ENCODE measurements at places on chromosomes 1 and 21.

DNA sequence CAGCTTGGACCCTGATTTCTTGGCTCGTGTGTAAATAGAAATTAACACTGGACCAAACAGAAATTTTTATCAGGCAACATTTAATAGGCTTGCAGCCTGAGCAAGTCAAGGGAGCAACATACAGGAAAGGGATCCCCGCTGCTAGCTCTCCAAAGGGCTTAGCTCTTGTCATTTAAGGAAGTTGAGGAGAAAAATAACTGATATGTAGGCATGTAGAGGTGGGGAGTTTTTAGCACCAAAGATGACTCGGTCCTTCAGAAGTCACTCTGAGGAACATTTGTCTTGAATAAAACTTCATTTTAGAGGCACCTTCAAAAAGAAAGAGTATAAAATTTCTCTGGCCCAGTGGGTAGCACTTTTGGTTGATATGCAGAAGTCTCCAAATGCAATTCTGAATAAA lies 27.1 kb downstream of the GBP2 start:
- DNase-seq: no peak

GRCh38 chr1:38168365-38168764 lies 121.8 kb upstream of the POU3F1 start:
- DNase-seq: no peak

DNA sequence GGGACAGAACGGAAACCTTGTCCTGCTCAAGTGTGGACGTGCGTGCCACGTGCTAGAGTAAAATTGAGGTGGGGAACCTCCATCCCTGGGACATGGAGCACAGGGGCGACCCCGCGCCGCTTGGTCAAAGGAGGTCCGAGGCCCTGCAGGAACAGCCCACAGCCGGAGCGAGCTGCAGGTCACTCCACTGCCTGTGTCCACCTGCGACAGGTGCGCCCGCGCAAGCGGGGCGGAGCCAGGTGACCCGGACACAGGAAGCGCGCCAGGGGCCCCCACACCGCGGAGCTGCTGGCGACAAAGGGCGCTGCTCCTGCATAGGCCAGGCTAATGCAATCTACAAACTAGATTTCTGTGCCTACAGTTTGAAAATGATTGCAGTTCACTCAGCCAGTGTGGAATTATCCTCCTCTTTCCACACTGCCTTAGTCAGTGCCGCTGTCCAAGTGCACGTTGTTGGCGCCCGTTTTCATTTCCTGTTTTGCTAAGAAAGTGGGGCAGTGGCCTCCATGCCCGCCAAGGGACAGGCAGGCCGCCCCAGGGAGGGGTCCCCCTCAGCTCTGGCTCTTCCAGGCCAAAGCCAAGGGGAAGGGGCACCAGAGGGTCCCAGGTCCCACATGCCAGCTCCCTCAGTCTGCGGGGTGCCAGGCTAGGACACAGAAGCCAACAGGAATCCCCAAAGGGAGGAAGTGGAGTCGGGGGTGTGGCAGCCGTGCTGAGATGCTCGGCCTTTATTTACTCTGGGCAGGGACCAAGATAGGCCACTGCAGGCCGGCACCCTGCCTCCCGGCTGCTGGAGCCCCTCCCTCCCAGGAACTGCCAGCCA lies 4.3 kb upstream of the NADK start:
- no peak for DNase-seq

GRCh38 chr1:234517110-234517802 lies 38.3 kb upstream of the TARBP1 start:
- DNase-seq: no peak

DNA sequence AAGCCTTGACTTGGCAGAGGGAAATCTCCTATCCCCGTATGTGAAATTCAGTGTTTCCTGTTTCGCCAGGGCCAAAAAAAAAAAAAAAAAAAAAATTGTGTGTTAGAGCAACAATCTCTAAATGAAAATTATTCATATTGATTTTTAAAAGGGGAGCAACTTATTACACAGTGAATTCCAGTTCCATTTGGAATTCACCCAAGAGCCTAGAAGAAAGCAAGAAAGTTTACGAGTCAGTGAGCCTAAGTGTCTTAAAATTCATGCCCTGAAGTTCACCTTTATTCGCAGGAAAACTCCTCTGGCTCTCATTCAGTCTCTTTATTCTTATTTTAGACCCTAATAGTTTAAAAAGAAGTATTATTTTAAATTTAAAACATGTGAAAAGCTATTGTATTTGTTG lies 42.1 kb upstream of the HUNK start:
- no peak for DNase-seq

DNA sequence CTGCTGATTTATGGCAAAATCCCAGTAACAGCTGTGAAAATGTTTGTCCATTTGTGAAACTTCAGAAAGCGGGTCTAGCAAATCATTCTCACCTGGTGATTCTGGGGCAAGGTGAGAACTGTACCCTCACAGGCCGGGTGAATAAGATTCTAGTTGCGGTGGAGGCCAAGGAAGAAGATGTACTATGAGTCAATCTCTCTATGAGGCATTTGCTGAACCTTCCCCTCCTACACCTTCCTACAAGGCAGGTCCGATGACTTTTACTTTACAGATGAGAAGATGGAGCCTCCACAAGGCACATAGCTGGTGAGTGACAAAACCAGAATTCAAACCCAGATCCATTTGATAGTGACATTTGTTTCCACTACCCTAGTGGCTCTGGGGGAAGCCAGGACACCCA lies 72.7 kb downstream of the BACH1 start:
- no peak for DNase-seq

GRCh38 chr21:45075596-45076244 lies 1.3 kb downstream of the ADARB1 start:
- DNase-seq: no peak

GRCh38 chr1:63368131-63368530 lies 704 bp downstream of the ALG6 start:
- no peak for DNase-seq

- DNase-seq: no peak
These were observed 33.2 kb upstream of the PRSS38 start for GRCh38 chr1:227782226-227782625.

GRCh38 chr1:99271249-99271648 lies 7.0 kb downstream of the PLPPR4 start:
- DNase-seq: no peak

GRCh38 chr1:11725616-11726015 lies 10.3 kb upstream of the AGTRAP start:
- no peak for DNase-seq

- no peak for DNase-seq
These were observed 45.9 kb downstream of the CLEC20A start for GRCh38 chr1:178450871-178451270.

- DNase-seq: no peak
These were observed 393.8 kb downstream of the NTNG1 start for GRCh38 chr1:107534632-107535031.

GRCh38 chr1:177780096-177780700 lies 189.7 kb downstream of the SEC16B start:
- DNase-seq: peak; percentile 10

DNA sequence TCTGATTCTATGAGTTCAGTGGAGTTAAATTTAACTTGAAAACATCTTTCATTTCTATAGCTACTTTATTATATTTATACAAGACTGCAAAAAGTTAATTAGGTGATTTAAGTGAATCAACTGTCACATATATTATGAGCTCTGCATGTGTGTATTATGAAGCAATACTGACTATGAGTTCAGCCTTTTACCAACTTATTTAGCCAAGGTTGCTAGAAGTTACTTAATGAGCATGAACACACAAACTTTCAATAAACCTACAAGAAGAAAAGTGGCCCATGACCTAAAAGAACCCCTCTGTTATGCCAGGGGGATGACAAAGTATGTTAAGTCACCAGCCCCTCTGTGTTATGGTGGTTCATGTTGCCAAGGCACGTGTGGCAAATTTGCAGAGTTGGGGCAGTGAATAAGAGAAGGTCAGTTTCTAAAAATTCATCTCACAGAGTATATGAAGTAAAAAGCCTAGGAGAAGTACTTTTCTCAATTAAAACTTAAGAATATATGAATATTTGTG lies 86.7 kb upstream of the LYPLAL1 start:
- DNase-seq: no peak

- no peak for DNase-seq
These were observed 2.2 kb downstream of the MYCBP start for GRCh38 chr1:38870996-38871395.

DNA sequence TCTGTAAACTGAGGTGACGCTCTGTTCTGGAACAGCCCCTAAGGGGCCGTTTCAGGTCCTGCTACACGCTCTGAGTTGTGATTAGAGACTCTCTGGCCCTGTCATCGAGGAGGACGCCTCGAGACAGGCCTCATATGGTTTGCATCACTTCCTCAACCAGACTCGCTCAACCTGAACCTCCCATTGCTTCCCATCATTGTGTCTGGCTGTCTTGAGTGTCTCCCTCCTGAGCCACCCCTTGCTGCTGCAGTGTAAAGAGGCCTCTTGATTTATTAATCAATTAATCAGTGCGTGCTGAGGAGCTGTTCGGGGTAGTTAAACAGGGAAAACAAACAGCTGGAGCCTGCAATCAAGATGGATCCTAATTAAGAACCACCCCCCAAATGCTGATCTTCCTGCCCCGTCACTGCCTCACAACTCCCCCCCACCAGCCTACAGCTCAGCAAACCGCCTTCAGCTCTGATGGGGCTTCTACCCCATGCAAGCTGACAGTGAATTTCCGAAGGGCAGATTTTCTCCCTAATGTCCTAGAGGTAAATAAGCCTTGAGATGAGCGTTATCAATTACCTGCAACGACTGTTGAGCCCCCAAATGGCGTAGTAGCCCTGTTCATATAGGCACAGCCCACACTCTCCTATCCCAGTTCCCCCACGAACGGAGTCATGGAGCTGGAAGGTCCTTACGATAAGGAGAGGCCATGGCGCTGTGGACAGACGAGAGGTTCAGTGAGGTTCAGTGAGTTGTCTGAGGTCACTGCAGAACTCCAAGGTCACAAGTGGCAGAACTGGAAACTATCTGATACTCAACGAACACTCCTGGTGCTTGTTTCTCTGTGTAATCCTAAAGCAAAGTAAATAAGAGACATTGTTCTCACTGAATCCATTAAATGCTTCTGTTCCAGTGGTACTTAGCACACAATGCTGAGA lies 210.6 kb downstream of the KIF26B start:
- DNase-seq: no peak

GRCh38 chr1:150578272-150579109 lies 919 bp downstream of the MCL1 start:
- peak; percentile 51 for DNase-seq

GRCh38 chr1:204994086-204994862 lies 48.7 kb upstream of the CNTN2 start:
- no peak for DNase-seq

DNA sequence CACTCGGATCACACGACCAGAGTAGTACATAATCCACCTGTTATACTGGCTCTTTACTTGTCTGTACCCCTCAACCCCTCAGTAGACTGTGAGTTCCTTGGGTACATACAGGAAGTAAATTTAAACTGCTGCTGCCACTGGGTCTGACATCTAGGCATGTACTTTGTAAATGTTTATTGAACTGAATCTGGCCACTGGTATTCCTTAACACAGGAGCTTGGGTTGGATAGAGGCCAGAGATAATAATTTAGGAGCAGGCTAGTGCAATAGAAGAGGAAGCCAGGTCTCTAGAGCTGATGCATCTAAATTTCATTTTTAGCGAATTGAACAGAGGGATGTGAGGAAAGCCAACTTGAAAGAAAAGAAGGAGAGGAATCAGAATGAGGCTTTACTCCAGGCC lies 12.4 kb downstream of the TTC4 start:
- DNase-seq: no peak

- DNase-seq: no peak
These were observed 328.4 kb downstream of the PLA2G4A start for GRCh38 chr1:187157115-187157514.

- no peak for DNase-seq
These were observed 31.8 kb upstream of the ADAMTS1 start for GRCh38 chr21:26877018-26877417.

- no peak for DNase-seq
These were observed 341.3 kb downstream of the USP25 start for GRCh38 chr21:16071092-16071491.

- no peak for DNase-seq
These were observed 711 bp downstream of the TRNP1 start for GRCh38 chr1:26994020-26994786.

DNA sequence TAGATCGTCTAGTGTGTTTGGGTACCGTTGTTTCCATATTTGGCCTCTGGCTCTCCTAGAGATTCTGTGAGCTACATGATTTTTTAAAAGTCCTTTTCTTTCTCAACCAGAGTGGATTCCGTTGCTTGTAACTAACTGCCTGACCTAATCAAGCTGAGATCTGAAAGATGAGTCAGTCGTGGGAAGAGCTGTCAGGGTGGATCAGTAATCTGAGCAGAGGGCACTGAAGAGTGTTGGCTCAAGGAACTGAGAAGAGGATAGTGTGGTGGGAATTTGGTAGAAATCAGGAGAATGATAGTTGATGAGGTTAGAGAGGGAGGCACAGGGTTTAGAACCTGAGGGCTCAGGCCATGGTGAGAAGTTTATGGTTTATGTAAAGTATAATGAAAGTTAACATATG lies 52.2 kb downstream of the TRAF5 start:
- DNase-seq: no peak

DNA sequence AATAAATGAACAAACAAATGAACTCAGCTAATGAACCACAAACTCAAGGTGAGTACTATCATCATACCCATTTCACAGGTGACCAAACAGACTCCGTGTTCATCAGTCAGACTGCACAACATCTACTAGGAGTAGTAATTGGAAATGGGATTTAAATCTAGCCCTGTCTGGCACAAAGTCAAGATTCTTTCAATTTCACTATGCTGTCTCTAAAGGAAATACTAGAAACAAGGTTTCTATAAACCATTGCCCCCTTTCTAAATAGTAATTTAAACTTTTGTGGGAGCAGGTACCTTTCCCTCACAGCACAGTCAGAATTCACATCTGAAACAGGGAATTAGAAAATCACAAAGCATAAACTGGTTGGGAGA lies 160.3 kb downstream of the TGFBR3 start:
- DNase-seq: no peak

GRCh38 chr1:160708801-160709200 lies 2.8 kb downstream of the CD48 start:
- no peak for DNase-seq

DNA sequence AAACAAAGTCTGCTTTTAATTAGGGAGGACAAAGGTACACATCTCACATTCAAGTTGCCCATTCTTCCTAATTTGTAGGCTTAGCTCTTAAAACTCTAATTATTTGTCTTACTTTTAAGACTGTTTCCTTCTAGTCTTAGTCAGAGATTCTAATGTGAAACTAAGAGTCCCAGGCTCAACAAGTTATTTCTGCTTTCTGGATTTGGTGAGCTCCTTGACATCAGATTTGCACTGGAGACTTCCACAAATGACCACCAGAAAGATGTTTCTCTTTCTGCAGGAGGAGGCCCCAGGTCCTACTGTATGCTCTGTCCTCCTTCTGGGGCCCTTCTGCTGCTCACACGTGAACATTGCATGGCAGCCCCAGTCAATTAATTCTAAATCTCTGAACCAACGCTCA lies 194.2 kb upstream of the JUN start:
- DNase-seq: no peak

Measured in NCI-H2081 treated with DMSO at 0.1 percent for 48 hours (cell line).